ENCODE measurements at places on chromosomes 1 and 21. TPM values are rescaled to one million over a fixed set of nuclear protein-coding genes. Genes with fewer than 3 reads are reported as not detected.

Gene TNFRSF8
- 27.9 TPM for total RNA-seq

Gene ATXN7L2
- 17.4 TPM for total RNA-seq

DNA sequence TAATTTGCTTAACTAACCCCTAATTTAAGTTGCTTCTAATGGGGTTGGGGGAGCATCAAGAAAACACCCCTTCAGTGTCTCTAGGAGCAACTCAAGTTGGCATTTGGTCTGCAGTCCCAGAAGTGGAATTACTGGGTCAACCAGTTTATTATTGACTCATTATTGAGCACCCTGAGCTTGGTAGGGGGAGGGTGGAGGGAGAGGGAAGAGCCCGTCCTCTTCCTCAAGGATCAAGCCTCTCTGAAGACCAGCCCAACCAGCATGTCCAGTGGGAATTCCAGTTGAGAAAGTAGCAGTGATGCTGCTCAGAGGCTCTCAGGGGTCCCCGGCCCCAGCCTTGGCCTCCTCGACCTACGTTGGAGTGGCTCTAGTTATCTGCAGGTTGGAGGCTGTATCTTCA is 2.1 kb upstream of the PLA2G2F start:
- H3K27me3 ChIP-seq: peaks cover 11% of the 10 kb centered on the region
- no peak overlapping the region for H3K4me3 ChIP-seq

DNA sequence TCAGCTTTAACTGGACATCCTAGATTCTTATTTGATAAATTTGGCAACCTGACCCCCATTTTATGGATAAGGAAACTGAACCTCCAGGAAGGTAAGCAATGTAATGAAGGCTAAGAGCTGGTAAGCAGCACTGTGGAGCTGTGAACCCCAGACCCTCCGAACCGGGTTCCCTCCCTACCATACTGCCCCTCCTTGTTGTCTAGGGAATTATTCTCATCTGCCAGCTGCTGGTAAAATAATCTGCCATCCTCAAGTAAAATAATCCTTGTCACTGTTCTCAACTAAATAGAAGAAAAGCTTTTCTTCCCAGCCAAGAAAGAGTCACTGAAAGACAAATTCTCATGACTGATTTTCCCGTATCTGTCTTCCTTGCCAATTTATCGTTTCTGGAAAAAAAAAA is 55.8 kb upstream of the PRDX6 start:
- peaks cover 5% of the 10 kb centered on the region for H3K4me1 ChIP-seq
- H3K4me3 ChIP-seq: no peak overlapping the region
- peaks cover 2% of the 10 kb centered on the region for H3K36me3 ChIP-seq
- H3K27ac ChIP-seq: no peak overlapping the region

DNA sequence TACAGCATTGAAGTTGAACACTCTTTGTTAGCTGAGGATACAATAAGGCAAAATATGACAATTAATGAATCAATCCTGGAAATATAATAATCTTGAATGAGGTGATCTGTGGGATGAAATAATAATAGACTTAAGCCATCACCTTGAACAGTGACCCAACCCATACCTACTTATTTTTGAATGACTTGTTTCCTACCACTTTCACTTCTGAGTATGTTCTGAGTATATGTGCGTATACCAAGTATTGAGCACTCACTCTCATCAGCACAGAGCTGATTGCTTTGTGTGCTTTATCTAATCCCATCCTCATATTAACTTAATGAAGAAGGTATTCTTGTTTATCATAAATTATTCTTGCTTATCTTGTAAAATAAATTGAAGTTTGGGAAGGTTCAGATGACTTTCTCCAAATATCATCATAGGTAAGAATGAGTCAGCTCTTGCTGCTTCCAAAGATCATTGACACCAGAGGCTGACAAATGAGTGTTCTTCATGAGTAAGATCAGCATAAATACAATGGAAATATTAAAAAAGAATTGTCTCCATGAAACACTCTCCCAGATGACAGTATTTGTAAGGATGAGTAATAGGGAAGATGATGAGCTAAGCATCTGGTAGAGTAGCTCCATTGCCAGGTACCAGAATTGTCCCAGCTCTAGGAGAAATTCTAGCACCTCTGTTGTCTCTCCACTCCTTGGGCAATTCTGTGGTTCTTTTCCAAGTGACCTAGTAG is 198.1 kb upstream of the KIAA0040 start:
- H3K4me1 ChIP-seq: no peaks in the 10 kb centered on the region
- DNase-seq: no peak
- peaks cover 7% of the 10 kb centered on the region for H3K27me3 ChIP-seq
- H3K27ac ChIP-seq: no peak overlapping the region

GRCh38 chr1:76998582-76999223 is 131.4 kb downstream of the ST6GALNAC5 start:
- H3K27me3 ChIP-seq: no peaks in the 10 kb centered on the region
- H3K27ac ChIP-seq: no peak overlapping the region
- H3K36me3 ChIP-seq: no peaks in the 10 kb centered on the region
- no peak for DNase-seq
- no peaks in the 10 kb centered on the region for H3K4me1 ChIP-seq

- H3K27me3 ChIP-seq: no peaks in the 10 kb centered on the region
- no peak overlapping the region for H3K4me3 ChIP-seq
- H3K4me1 ChIP-seq: peaks cover 49% of the 10 kb centered on the region
- H3K36me3 ChIP-seq: peaks cover 26% of the 10 kb centered on the region
- no peak overlapping the region for H3K27ac ChIP-seq
Observed at GRCh38 chr1:53319296-53320101, 8.4 kb downstream of the LRP8 start.

Data from activated T-helper 1 cell treated with anti-CD3 and anti-CD28 coated beads, Interleukin-12 subunit alpha, Interleukin-12 subunit beta, Interleukin-2, Interleukin-4 antibody, amounts not matched to agents 30 ng/mL and 10 ng/mL and 1 ng/mL, durations not matched to agents 14 hours and 24 hours and 36 hours (primary cell).